ENCODE measurements at places on chromosomes 2 and 18.

GRCh38 chr2:169081551-169081950 is 12.2 kb downstream of the DHRS9 start:
- no peak for DNase-seq

GRCh38 chr2:197212344-197213262 is 98.0 kb downstream of the ANKRD44 start:
- DNase-seq: no peak

GRCh38 chr2:63842149-63843061 is 709 bp downstream of the UGP2 start:
- DNase-seq: peak; percentile 68

DNA sequence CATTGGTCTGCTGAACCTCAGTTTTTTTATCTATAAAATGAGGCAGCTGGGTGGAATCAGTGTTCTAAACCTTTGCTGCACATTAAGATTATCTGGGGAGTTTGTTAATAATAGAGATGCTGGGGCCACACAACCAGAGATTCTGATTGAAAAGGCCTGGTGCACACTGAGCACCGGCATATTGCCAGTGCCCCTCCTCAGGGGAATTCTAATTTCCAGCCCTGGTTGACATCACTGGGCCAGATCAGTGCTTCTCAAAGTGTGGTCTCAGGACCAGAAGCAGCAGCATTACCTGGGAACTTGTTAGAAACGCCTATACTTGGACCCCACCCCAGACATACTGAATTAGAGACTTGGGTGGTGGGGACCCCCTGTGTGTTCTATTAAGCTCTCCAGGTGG is 112.5 kb downstream of the SETBP1 start:
- no peak for DNase-seq

DNA sequence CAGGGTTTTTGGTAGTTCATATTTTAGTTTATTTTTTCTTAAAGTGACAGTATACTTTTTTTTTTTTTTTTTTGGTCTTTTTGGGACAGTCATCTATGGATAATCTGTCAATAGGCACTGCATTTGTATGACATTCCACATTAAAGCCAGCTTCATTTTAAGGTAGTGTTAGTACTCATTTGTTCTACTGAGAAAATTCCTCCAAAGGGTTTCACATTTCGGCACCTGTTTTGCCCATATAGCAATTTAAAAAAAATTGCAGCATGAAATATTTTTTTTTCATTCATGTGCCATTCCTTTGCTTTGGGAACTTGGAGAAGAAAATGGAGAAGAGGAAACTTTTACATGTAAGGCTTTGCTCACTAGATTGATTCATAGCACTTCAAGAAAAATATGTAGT is 276.3 kb upstream of the TCF4 start:
- no peak for DNase-seq

DNA sequence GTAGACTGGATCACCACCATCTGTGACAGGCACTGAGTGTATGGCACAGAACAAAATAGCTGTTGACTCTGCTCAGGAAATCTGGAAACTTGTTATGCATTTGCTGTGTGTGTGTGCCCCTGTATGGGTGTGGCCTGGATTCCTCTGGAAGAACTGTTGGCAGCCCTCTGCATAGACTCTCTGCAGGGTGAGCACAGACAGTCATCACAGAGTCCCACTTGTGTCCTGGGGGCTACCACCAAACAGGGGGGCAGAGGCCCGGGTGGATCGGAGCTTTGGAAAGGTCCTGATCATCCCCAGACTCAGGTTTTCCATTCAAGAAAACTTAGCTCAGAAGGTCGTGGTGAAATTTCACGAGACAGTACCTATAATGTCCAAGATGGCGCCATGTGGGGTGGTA is 258.6 kb downstream of the SOX11 start:
- no peak for DNase-seq

GRCh38 chr18:36782710-36783109 is 46.1 kb downstream of the TPGS2 start:
- DNase-seq: no peak

DNA sequence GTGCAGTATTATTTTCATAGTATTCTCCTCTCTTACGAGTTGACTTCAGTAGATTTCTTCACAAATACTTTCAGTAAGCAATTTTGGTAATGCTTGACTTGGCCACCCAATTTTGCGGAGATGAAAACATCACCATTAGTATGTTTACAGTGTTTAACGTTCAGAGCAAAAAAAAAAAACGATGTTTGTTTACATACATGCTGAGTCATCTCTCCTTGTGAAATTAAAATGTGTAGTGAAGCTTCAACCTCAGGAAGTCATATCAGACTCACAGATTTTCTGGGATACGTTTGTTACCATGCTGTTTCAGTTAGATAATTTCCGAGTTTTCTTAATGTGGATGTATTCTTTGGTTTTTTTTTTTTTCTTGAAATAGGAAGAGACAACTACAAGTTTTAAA is 100.1 kb downstream of the CTNNA2 start:
- DNase-seq: no peak

DNA sequence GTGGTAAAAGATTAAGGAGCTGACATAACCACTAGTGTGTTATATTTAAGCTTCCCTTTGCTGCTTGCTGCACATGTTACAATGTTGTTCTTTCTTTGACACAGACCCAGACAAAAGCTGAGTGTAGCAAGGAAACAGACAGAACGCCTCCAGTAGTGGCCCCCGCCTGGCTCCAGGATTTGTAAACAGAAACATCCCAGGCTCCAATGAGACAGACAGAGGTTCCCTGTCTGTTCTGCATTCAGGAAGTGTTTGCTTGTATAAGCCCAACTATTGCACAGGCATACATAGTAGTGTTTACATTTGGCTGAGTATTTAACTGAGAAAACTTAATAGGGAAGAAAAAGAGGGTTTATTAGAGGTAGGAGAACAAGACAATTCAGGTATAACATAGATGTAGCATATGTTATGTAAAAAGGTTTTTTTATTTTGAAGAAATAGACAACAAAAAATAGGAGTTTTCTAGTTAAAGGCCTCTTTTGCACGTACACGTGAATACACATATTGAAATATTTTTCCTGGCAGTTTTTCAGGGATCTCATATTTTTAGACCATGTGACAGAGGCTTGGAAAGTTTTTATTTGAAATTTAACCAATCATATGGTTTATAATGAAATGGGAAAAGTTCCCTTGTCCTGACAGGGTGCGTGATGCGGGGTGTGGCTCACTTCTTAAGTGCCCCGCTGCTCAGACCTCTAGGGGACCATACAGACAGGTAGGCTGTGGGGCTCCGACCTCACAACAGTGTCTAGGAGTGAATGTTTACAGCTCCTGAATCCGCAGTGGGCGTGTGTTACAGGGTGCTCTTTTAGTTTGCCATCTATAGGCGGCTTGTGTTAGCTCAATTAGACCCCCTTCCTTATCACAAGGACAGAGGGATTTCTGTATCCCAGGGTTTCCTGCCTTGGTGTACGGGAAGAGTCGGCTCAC is 118.4 kb downstream of the BMPR2 start:
- peak; percentile 48 for DNase-seq

DNA sequence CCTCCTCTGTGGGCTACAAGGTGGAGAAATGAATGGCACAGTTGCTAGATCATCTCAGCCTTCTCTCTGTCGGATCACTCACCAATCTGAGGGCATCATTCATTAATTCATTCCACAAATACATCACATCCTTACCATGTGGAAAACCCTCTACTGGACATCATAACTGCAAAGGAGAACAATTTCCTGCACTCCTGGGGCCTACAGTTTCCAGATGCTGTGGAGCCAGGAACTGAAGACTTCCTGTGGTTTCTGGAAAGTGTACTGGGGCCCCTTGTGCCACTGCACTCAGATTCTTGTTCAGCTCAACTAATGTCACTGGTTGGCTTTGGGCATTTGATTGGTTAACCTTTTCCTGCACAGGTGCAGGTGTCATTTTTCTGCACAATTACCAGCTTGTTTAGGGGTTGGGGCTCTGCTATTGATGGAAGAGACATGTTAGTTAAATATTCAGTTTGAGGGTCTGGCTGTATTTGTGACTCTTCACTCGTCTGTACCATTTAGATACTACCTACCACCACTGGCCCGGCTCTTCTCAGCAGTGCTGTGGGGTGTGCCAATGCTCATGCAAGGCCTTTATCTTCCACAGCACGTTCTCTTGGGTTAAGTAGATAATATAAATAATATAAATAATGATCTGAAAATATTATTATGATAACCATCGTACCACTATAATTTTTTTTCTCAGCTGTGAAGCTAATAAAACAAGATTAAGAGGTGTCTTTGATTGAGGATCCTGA is 427.3 kb downstream of the TSN start:
- DNase-seq: no peak

GRCh38 chr2:133599811-133600210 is 31.5 kb upstream of the NCKAP5 start:
- no peak for DNase-seq

DNA sequence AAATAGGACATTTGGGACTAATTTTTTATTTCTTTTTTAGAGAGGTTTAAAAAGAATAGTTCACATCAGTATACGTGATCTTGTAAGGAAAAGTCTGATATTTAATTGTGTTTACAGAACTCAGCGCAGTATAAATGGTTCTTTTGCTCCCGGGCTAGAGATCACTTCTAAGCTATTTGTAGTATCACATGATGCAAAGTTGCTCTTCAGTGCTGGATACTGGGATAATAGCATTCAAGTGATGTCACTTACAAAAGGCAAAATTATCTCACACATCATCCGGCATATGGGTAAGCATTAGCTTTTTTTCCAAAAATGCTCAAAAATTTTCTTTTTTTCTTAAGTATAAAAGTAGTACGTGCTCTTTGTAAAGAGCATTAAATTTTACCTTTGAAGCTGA is 37.4 kb upstream of the CYP20A1 start:
- no peak for DNase-seq

GRCh38 chr18:48991676-48992075 is 40.9 kb upstream of the SMAD7 start:
- DNase-seq: no peak

GRCh38 chr2:5826979-5827655 is 134.9 kb downstream of the SOX11 start:
- no peak for DNase-seq

DNA sequence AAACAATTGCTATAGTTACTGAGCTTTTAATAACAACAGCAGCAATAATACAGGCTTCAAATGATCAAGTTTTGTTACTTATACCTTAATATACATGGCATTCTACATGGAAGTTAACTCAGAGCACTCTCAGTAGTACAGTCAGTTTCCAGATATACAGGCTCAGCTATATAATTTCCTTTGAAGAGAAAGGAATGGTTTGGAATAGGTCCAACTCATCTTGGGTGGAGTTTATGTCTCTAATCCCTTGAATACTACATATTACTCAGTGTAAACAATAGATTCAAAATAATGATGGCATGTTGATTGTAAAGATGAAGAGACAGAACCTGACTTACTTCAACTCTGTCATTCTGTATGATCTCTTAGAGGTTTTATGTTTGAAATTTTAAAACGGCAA is 174.9 kb downstream of the EPHA4 start:
- DNase-seq: no peak

GRCh38 chr18:7766817-7767216 is 199.7 kb downstream of the PTPRM start:
- DNase-seq: no peak

GRCh38 chr2:223047260-223047761 is 4.7 kb upstream of the KCNE4 start:
- DNase-seq: peak; percentile 94

GRCh38 chr2:25938345-25938744 is 44.0 kb downstream of the KIF3C start:
- DNase-seq: no peak

DNA sequence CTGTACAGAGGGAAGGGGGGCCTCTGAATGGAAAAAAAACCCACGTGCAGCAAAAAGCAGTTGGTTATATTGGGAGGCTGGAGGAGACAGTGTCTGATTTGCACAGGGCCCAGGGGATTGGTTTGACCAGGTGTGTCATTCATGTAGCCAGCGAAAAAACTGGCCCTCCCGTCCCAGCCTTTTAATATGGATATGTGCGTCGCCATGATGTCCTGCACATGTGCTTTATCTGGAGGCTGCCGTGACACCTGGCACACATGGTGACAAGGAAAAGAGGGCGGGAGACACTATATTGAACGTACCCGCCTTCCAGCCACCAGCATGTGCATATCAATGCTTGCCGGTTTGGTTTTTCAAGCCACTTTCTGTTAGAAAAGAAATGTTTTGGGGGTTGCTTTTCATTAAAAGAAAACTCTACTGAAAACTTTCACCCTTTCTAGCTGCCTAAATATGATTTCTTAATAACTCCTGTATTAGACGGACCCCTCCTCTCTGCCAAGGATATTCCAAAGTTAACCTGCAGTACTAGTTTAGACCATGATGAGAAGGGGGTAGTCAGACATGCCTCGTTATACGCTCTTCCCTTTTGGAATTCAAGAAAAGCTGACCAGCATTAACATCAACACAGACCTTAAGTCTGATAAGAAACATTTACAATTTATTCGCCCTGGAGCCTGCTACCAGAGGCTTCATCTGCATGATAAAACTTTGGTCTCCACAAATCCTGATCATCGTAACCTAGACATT is 16.2 kb downstream of the SLC25A52 start:
- DNase-seq: no peak

DNA sequence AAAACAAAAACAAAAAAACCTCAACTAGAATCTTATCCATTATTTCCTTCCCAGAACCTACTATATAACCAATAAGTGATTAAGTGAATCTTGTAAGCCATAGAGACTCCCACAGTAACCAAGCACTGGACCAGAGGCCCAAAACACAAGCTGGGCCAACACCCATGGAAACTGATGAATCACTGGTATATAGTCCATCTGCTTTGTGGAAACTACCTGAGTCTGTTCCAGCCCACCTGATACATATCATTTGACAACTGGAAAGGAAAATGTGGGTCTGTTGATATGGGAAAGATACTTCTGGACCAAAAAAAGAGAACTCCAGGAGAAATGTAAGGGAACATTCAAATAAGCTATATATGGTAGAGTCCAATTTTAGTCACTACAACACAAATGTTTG is 252.8 kb downstream of the MREG start:
- no peak for DNase-seq

- no peak for DNase-seq
Measured at GRCh38 chr2:172053486-172053885, 31.8 kb upstream of the DLX1 start.
